Esophagus (tissue), 2 donors: ENCODE measurements at places on chromosomes 11 and 22. TPM values are rescaled to one million over a fixed set of nuclear protein-coding genes. Genes with fewer than 3 reads are reported as not detected.

The MAJIN gene
- not detected for polyA plus RNA-seq

The APOL3 gene
- polyA plus RNA-seq, result 10.6 TPM

The OR5P2 gene
- polyA plus RNA-seq, result not detected

The SLC15A3 gene
- 6.5 TPM for polyA plus RNA-seq

The DEPDC7 gene
- polyA plus RNA-seq, result 3.2 TPM

The PRR33 gene
- polyA plus RNA-seq, result 0.02 TPM

The TRIM6 gene
- 5.2 TPM for polyA plus RNA-seq

The MRGPRE gene
- not detected for polyA plus RNA-seq

The OR2D2 gene
- not detected for polyA plus RNA-seq
